Putamen (tissue), 1 donor: ENCODE measurements at places on chromosomes 12 and 14.

DNA sequence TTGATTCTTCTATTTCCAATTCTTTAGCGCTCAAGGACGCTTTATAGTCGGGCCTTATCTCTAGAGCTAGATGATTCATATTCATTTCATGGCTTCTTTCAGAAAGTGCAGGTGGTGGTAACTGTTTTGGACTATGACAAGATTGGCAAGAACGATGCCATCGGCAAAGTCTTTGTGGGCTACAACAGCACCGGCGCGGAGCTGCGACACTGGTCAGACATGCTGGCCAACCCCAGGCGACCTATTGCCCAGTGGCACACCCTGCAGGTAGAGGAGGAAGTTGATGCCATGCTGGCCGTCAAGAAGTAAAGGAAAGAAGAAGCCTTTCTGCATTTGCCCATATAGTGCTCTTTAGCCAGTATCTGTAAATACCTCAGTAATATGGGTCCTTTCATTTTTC, 241.9 kb downstream of the PAWR start:
- DNase-seq, result no peak

GRCh38 chr14:103138301-103139131, 15.3 kb downstream of the TNFAIP2 start:
- no peak for DNase-seq

GRCh38 chr12:131371401-131372170, 339.3 kb upstream of the SFSWAP start:
- no peak for DNase-seq

DNA sequence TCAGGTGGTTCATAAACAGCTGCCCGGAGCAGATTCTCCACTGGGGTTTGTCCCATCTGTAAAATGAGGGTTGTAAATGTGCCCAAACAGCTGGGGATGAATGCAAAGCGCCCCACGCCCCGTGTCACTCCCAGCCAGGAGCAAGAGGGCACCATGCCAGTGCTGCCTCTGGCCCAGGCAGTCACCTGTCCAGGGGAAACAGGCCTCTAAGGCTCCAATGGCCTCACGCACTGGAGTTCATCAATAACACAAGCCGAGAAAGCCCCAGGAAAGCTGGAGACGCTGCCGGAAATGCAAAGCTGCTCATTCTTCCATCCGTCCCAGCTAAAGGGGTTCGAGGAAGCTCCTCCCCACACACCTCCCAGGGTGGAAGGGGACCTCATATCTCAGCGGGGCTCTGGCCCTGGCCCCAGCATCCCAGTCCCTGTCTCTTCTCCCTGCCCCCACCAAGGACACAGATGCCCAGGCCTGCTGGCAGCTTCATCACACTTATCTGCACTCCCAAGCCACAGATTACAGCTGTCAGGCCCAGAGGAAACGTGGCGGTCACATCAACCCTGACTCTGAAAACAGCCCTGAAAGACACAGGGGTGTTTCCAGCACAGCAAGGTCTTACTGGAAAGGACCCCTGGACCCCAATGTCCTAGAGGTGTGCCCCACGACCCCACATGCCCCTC, 21.5 kb downstream of the SCARB1 start:
- DNase-seq, result no peak

- no peak for DNase-seq
Observed at GRCh38 chr12:78886719-78887407, 22.3 kb downstream of the SYT1 start.

DNA sequence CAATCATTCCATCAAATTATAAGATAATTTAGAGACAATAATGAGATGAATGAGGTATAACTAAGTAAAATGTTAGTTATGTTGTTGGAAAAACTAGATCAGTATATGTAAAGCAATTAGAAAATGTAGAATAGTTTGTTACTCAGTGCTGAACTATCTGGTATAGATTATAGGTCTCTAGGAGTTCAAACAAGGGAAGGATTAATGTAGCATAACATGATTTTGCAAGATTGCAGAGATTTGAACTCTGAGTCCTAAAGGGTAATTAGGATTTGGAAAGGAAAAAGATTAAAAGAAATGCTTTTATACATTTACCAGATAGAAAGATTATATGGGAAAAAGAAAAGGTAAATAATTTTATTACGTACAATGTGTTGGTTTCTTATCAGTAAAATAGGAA, 246.3 kb downstream of the KCNC2 start:
- no peak for DNase-seq

- DNase-seq, result no peak
Observed at GRCh38 chr14:21275261-21275858, 4.5 kb upstream of the RPGRIP1 start.

GRCh38 chr14:93549595-93549994, 118.9 kb downstream of the UNC79 start:
- DNase-seq, result no peak

DNA sequence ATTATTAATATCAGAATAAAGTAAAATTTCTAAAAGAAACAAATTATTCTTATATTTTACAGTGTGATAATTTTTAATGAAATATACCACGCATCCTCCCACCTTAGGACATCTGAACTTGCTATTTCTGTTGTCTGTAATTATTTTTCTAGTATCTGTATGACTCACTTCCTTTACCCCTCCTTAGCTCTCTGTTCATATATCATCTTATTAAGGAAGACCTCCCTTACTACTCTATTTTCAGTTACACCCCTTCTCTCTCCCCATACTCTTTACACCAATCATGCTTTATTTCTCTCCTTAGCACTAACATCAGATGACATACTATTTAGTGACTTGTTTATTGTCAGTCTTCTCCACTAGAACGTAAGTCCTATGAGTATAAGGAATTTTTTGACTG, 34.2 kb upstream of the C12orf50 start:
- no peak for DNase-seq

- DNase-seq, result no peak
Observed at GRCh38 chr14:101054671-101055070, 151.1 kb upstream of the RTL1 start.

DNA sequence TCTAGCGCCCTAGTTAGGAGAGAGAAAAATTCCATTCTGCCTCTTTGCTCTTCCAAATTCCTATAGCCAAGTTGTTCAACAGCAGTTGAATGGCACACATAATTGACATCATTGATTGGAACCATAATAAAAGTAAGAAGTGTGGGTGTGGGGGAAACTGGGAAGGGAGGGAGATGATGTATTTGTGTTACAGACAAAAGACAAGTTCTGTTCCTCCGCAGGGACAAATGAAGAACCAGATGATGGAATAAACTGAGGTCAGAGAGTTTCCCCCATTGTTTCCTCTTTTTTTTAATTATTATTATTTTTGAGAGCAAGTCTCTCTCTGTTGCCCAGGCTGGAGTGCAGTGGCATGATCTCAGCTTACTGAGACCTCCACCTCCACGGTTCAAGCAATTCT, 34.9 kb downstream of the GDF11 start:
- DNase-seq, result peak; percentile 29

GRCh38 chr12:52119398-52120254, 40.1 kb downstream of the SMIM41 start:
- DNase-seq, result no peak

DNA sequence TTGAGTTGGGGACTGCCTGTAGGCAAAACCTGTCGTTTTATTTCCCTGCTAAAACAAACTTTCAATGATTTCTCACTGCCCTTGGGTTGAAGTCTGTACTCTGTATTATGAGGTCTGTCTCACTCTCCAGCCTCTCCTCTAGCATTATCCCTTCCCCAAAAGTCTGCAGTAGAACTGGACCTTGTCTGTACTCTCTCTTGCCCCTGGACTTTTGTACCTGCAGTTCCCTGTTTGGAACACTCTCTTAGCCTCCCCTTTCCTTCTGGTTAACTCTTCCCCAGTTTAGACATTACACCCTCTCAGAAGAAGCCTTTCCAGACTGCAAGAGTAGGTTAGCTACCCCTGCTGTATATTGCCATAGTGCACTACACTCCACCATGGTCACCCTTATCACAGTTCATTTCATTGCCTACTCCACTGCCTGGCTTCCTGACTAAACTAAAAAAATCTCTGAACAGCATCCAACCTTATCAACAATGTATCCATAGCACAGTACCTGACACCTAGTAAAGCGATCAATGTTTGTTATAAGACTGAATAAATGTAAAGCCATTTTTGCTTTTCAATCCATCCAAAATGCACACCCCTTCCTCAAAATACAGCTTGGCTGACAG, 3.6 kb upstream of the AJUBA start:
- no peak for DNase-seq

DNA sequence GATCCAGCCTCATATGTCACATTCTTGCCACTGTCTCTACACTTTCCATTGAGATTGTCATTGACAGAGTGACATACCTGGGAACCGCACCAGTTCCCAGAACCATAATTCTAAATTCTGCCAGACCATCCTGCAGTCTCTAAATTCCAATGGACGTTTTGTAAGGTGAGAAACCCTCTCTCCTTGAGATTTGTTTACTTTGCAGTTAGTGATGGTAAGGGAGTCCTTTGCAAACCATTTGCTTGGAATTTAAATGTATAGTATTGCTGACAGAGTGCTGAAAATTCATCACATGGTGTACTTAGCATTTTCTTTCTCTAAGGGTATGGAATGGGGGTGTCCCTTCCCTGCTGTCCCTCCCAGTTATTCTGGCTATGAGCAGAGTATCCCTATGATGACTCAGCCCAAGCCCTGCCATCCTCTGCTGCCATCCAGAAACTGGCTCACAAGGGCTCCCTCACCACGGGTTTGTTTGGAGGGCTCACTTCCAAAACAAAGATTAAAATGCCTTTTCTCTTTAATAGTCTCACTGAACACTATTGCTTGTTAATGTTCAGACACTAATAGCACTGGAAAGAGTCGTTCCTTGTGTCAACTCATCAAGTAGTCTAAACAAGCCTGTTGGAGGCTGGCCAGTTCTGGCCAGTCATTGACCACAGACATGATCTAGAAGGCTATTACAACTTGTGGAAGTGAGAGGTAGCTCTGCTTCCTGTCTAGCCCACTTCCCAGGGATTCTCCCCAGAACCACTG, 129.0 kb upstream of the HMGA2 start:
- DNase-seq, result no peak

DNA sequence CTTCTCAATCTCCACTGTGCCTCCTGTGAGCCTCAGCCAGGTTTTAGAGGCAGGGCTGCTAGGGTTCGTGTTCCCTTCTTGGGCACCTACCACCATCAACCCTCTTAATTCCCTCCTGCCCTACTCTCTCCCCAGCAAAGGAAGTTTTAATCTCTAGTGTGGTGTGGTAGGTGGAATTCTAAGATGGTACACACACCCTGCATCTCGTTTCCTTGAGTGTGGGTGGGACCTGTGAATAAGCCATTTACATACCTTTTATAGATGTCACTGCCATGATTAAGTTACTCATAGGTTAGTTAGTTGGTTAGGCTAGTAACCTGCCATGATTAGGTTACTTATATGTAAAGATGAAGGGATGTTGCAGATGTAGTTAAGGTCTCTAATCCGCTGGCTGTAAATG, 114.8 kb upstream of the VRK1 start:
- DNase-seq, result peak; percentile 63

- DNase-seq, result no peak
Observed at GRCh38 chr12:62032870-62033269, 227.3 kb upstream of the USP15 start.

- DNase-seq, result no peak
Observed at GRCh38 chr12:92933606-92934005, 4.5 kb upstream of the EEA1 start.

GRCh38 chr14:80211153-80212022, at the start of gene DIO2:
Gene DIO2 (minus strand): TSS chr14:80211504. CDS start chr14:80211472, 32 bp downstream.
- DNase-seq, result peak; percentile 76
